ENCODE measurements at places on chromosomes 16 and 17.

DNA sequence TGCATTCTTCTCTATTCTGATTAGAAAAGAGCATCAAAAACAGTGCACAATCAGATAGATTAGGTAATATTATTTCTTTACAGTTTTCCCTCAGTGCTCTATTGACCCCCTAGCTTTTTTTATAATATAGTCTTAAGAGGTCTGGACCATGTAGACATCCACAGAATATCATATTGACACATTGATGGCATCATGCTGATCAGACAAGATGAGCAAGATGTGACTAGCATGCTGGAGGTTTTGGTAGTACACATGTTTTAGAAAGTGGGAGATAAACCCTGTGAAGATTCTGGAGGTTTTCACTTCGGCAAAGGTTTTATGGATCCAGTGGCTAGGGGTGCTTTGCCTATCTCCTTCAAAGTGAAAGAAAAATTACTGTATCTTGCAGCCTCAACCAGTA is 2.8 kb upstream of the ABCA8 start:
- DNase-seq, result no peak

- DNase-seq, result no peak
These were observed 773.5 kb upstream of the EEF2KMT start for GRCh38 chr16:5870886-5871691.

DNA sequence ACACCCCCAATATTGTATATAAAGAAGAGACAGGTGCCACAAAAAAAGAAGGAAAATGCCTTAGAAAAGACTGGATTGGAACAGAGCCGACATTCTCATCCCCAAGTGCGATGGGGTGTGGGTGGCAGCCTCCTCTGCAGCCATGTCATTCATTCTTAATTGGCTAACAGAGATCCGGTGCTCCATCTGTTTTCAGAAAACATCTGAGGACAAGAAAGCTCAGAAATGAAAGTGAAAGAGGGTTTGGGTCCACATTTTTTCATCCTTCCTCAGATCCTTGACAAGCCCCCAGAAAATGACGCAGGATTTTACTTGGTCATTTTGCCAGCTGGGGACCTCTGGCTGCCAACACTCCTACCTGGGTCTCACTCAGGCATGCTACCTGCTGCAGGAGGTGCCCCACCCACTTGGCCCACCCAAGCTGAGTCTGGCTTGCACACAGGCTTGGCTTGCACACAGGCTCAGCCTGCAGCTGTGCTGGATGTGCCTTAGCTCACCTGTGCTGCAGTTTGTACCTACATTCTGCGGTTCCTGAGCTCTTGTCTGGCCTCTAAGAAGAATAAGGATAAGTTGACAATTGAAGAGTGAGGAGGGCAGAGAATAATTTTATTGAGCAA is 21.9 kb downstream of the KIF2B start:
- no peak for DNase-seq

- DNase-seq, result no peak
These were observed 67.7 kb upstream of the GSG1L start for GRCh38 chr16:28131181-28131580.

- DNase-seq, result no peak
These were observed 140.9 kb downstream of the KCNJ2 start for GRCh38 chr17:70310221-70310672.

DNA sequence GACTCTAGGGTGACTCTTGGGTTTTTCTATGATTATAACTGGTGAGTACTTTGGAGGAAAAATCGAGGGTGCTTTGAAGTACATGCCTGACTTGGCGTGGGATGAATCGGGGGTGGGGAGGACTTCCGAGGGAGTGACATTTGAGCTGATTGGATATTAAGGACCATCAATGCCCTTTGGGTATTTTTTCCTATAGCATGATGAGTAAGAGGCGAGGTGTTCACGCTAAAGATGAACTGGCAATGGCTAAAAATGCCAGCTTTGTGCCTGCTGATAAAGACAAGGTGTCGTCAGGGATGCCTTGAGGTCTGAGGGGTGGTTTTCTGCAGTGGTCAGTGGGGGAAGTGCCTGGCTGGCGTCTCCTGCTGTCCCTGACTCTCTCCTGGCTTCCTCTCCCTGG is 25.3 kb downstream of the USP43 start:
- no peak for DNase-seq

GRCh38 chr16:80759419-80760162 is 44.8 kb downstream of the CDYL2 start:
- DNase-seq, result no peak

GRCh38 chr16:31250782-31251384 is 8.9 kb upstream of the ITGAM start:
- no peak for DNase-seq

DNA sequence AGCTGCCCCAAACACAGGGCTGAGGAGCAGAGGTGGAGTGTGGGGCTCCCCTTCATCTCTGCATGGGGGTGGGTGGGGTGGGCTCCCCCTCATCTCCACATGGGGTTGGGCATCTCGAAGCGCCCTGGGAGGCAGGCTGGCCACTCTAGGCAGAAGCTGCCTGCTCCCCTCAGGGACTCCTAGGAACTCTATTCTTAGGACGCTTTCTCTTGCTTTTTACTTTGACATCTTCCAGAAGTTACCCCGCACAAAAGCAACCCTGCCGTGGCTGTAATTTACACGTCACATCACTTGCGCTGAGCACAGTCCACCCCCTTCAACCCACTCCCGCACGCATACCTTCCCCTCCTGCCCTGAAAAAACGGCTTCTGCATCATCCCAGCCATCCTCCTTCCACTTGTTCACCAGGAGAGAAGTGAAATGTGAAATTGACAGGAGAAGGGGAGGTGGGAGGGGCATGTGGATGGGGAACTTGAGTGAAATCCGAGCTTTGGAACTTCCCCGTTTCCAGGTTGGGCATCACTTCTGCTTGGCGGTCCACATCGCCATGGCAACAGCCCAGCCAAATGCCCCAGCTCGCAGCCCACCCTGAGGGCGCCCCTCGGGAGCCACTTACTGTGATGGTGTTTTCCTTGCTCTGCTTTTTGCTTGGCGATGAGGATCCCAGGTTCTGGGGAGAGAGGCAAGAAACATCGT is 53.7 kb upstream of the RCVRN start:
- DNase-seq, result no peak

DNA sequence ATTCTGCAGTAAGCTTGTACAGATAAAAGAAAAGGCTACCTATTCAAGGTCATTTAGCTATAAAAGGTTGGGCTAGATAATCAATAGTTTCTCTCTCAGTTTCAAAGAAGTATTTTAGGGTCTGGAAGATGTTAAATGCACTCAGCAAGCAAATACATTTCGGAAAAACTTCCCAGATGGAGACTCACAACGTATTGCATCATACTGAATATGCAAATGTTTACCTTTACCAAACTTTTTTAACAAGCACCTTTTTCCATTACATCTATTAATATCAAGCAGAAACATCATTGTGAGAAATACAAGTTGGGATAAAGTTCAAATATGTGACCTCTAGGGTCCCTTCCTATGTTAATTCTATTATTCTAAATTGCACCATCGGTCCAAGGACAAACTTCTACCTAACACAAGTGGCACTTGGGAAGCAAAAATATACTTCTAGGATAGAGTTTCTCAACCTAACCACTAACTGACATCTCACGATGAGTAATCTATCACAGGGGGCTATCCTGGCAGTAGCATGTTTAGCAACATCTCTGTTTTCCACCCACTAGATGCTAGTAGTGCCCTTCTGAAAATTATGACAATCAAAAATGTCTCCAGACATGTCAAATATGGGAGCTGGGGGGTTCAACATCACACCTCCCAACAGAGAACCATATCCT is 14.5 kb downstream of the KANSL1 start:
- no peak for DNase-seq

DNA sequence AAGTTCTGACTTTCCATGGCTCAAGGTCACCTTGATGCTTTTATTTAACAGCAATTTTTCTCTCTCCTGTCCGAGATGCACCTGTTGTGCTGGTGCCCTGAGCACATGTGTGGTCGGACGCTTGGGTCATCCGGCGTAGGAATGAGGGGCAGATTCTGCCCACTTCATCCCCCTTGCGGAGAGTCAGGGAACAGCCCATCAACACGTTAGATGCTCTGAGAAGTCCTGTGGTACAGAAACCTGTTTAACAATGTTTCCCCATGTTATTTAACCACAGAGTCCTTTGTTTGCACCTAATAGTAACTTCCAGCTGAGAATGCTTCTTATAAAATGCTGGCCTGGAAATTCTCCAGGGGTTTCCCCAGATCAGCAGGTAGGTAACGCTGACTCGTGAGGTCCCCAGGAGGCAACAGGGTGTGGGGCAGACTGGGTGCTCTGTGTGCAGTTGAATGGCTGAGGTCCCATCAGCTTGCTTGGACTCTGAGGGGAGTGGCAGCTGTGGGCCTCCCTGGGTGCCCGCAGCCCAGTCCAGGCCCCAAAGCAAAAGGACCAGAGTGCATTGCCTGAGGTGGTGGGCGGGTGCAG is 17.8 kb downstream of the DOC2B start:
- DNase-seq, result no peak

GRCh38 chr17:3667366-3668278 is 756 bp downstream of the TAX1BP3 start:
- DNase-seq, result no peak

DNA sequence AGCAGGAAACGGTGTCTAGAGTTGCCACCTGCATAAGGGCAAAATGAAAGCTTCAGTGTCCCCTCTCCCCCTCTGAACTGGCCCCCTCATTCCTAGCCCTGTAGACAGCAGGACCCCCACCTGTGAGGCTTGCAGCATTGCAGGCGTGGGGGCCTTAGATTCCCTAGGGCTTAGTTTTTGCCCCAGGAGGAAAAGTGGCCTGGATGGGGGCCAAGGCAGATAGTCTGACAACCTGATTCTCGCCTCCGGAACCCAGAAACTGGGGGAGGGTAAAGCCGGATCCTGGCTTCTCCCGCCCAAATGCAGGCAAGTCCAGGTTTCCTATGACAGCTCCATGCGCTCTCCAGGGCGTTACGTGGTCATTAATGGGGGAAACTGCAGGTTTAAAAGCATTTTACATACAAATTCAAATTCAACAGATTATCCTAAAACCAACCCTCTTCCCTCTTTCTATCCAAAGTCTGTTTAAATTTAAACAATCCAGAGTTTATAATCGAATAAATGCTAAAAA is 678 bp upstream of the HOXB6 start:
- no peak for DNase-seq

DNA sequence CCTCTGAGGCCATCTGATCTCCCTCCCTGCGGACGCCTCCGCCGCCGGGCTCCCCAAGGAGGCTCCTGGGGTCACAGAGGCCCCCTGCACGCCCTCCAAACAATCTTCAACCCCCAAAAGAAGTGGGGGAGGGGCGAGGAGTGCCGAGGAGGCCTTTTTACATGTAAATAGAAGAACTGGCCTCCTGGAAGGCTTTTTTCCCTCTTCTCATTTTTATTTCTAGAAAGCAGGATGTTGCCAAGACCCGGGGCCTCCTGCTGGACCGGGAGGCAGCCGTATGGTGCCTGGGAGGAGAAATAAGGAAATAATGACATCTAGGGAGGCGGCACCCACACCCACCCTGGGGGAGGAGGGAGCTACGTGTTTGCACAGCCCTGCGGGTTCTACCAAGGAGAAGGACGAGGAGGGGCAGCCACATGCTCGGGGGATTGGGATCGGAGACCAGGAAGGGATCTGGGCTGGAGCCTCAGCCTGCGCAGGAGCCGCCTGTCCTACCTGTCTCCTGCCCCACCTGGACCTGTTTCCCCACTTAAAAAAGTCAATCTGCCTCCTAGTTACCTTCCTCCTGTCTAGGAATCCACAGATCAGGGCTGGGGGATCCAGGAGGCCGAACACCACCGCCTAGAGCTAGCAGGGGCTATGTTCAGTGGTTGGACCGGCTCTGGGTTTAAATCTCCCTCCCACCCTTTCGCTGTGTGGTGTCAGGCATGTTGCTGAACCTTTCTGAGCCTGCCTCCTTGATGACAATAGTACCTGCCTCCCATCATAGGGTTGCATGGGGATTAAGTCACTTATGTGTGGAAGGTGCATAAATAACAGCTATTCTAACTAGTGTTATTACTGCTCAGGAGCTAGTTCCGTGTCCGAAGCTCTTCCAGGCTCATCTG is 175.7 kb upstream of the GSE1 start:
- DNase-seq, result no peak

- DNase-seq, result no peak
These were observed 174.0 kb downstream of the VPS53 start for GRCh38 chr17:540631-541030.

DNA sequence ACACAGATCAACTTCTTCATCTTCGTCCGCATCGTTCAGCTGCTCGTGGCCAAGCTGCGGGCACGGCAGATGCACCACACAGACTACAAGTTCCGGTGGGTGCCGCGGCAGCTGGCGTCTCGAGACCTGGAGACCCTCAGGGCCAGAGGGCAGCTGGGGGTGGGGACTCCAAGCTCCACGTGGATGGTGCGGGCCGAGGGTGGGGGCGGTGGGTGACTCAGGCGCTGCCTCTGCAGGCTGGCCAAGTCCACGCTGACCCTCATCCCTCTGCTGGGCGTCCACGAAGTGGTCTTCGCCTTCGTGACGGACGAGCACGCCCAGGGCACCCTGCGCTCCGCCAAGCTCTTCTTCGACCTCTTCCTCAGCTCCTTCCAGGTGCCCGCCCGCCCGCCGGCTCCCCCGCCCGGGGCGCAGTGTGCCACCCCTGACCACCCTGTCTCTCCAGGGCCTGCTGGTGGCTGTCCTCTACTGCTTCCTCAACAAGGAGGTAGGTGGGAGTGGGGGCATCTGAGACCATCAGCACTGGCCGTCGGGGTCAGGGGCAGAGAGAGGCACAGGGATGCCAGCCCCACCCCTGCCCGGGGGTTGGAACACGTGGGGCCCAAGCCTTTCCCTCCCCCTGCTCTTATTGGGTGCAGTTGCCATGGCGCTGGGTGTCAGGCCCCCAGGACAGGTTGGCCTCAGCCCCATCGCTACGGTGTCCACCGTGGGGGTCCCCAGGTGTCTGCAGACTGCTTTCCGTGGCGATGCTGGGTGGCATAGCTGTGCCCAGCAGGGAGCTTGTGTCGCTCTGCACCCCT is 8.8 kb downstream of the GCGR start:
- DNase-seq, result no peak

GRCh38 chr16:63922560-63922959 is 1199.3 kb downstream of the CDH11 start:
- no peak for DNase-seq

DNA sequence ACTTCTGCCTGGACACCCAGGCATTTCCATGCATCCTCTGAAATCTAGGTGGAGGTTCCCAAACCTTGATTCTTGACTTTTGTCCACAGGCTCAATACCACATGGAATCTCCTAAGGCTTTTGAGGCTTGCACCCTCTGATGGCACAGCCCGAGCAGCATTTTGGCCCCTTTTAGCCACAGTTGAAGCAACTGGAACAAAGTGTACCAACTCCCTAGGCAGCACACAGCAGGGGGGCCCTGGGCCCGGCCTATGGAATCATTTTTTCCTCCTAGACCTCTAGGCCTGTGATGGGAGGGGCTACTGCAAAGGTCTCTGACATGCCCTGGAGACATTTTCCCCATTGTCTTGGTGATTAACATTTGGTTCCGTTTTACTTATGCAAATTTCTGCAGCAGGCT is 32.0 kb downstream of the ABCC1 start:
- no peak for DNase-seq

DNA sequence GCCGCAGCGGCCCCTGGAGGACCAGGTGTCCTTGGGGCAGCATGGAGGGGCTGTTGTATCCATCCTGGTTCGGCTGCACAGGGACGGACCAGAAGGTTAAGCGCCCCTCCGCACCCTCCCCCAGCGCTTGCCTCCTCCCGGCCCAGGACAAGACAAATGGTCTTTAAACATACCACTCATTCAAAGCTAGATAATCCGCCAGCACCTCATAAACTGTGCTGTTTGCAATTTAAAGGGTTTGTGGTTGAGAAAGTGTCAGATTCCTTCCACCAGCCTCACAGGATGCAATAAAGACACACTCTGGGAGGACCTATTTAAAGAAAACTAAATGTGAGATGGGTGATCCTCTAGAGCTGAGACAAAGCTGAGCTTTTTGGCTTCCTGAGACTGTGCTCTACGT is 426.2 kb upstream of the EEF2KMT start:
- DNase-seq, result no peak

All from esophagus squamous epithelium (tissue), 5 donors.